ENCODE measurements at places on chromosomes 4 and X.

DNA sequence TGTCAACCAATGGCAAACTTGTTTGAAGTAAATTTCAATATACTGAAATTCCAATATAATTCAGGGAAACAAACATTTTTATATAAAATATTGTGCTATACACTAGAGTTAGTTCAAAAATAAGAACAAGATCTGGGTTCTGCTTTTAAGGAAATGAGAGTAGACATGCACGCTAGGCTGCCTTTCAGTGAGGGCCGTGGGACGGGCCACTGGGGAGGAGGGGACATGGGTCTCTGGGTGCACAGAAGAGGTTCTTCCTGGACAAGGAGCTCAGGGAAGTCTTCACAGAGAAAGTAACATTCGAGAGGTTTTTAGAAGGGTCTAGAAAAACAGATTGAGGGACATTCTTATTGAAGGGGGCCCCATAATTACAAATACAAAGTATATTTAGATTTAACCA, 64.4 kb downstream of the SHROOM3 start:
- DNase-seq, result no peak

DNA sequence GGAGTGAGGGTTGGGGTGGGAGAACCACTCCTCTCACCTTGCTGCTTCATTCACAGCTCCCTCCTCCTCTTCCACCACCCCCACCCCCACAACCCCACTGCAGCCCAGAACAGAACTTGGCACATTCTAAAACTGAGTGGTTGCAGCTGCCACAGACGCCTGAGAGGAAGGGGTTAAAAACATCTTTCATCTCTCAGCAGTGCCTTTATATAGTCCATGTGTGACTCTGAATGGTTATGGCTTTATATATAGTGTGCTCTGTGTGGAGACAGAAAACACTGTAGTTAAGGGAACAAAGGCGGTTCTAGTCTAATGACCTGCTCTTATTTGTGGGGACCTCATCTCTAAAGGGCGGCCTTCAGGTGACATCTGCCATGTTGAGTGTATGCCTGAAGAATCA, 144.8 kb downstream of the BCOR start:
- peak; percentile 7 for DNase-seq

DNA sequence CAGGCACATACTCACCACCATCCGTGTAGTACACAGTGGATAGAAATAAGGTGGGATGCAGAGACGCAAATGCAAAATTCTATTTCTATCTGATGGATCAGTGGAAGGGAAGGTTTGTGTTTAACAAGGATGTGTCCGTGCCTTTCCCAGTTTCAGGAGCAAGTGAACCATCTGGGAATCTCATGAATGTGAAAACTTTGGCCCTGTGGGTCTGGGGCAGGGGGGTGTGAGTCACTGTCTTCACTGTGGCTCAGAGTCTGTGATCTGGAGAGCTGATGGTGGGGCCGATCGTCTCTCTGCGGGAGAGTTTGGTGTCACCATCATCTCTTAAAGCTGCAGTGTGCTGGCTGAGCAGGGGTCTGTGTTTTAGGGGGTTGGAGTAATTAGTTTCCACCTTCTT, 179.3 kb upstream of the STS start:
- no peak for DNase-seq

DNA sequence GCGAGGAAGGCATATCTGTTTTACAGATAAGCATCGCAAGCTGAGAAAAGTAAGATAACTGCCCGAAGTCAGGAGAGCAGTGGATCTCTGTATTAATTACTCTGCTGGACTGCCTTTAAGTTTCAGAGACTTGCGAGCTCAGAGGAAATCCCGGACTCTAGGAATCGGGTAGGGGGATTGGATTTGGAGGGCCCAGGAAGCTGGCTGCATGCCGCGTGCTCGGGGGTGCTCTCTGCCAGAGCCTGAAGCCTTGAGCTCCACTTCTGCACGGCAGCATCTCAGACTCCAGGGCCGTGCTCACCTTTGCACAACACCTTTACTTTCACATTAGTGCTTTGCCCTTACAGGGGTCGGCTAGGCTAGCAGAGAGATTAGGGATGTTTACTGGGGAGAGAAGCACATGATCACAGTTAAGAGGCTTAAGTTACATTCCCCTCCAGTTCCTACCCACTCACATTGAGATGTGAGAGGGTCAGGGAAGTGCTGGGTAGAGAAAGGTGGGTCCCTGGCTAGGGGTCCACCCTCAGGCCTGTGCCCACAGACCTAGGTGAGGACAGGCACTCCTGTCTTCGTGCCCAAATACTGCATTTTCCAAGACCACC, 57.0 kb downstream of the TRIML1 start:
- no peak for DNase-seq

DNA sequence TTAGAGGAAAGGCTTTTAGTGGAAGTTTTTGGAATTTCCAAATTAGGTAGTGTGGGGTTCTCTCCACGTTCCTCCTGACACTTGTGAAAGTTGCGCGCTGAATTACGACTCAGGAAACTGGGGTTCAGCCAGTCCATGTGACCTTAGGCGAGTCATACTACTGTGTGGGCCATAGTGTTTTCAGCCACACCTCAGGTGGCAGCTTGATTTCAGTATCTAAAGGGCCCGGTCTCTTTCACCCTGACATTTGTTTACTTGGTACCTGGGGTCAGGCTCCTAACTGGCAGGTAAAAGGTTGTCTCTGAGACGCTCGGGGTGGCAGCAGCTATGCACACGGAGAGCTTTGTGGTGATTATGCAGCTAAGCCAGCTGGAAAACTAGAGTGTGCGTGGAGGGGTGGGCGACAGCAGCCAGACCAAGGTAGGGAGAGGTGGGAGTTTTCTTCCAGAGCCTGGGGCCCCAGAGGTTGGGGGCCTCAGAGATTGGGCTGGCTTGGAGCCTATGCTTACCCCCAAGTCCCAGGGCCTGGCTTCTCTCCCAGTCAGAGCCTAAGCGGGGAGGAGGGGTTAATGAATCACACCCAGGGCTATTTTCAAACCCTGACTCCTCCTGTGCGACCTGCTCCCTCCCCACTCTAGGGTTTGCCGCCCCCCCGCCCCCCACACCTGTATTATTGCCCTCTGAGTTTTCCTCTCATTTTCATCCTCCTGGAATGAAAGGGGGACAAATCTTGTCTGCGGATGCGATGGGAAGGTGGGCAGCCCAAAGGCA, 47.2 kb downstream of the STARD8 start:
- no peak for DNase-seq

DNA sequence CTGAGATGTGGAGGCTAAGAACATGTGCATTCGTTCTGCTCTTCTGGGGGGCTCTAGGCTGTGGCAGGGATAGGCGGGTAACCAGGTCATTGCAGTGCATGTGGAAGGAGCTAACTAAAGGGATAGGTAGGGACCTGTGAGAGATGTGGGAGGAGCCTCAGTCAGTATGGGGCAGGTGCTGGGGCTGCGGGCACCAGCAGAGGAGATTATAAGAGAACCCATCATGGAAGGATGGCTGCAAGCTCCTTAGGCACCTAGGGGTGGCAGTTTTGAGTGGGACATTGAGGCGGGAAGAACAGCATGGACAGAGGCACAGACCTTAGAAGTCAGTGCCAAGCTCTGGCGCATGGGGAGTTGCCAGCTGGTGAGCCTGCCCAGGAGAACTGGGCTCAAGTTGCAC, 7.2 kb downstream of the CLDN22 start:
- no peak for DNase-seq

GRCh38 chr4:130955520-130955919, 1859.6 kb downstream of the C4orf33 start:
- no peak for DNase-seq

DNA sequence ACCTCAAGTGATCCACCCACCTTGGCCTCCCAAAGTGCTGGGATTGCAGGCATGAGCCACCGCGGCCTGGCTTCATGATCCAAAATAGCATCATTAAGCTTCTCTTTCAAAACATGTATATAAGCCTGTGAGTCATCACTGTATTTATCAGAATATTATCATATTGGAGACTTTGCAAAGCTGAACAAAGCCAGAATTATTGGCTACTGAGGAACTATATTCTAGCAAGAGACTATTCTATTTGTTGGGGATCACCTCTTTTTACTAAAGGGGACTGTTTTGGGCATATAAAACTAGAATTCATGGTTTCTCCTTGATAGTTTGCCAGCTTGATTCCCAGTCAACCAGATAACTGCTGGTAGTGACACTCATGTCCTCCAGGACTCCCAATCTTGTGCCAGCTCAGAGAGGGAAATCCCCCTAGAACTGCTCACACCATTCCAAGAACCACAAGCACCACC, 40.1 kb downstream of the TET2 start:
- no peak for DNase-seq

GRCh38 chr4:176467001-176467400, 147.2 kb downstream of the SPCS3 start:
- DNase-seq, result no peak

- no peak for DNase-seq
Measured at GRCh38 chrX:55033429-55033828, 2.7 kb upstream of the ALAS2 start.

DNA sequence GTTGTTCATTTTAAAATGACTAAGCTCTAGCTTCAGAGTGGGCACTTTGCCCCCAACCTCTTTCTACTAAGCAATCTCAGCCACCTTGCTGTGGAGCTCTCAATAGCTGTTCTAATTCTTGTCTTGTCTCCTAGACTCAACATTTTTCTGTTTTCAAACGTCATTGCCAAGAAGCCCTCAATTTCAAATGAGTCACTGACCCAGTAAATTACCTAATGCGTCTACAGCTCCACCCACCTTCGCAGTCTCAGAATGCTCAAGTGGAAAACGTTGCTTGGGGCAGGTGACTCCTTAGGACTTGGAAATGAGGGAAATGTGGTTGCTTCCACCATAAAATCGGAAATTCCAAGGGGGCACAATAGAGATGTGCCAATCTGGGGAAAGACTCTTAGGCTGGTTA, 59.0 kb downstream of the ING2 start:
- no peak for DNase-seq

DNA sequence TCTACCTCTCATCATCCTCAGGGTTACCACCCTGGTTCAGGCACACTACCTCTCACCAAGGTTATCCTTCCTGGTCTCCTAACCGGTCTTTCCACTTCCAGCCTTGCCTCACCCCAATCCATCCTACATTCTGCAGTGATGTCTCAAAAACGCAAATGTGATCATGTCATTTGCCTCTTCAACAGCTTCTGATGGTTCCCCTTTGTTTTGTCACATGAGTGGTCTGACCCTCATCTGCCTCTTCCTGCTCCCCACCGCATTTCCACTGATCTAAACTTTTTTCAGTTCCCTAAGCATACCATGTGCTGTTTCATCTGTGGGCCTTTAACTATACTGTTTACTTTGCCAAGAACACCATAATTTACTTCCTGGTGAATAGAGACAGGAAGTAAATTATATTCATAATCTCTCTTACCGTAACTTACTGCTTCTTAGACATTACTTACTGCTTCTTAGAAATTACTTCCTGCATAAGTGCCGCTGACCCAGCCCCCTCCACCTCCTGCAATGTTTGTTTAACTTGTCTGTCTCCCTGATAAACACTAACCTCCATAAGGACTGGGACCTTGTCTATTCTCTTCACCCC, 27.1 kb upstream of the NSUN7 start:
- no peak for DNase-seq

DNA sequence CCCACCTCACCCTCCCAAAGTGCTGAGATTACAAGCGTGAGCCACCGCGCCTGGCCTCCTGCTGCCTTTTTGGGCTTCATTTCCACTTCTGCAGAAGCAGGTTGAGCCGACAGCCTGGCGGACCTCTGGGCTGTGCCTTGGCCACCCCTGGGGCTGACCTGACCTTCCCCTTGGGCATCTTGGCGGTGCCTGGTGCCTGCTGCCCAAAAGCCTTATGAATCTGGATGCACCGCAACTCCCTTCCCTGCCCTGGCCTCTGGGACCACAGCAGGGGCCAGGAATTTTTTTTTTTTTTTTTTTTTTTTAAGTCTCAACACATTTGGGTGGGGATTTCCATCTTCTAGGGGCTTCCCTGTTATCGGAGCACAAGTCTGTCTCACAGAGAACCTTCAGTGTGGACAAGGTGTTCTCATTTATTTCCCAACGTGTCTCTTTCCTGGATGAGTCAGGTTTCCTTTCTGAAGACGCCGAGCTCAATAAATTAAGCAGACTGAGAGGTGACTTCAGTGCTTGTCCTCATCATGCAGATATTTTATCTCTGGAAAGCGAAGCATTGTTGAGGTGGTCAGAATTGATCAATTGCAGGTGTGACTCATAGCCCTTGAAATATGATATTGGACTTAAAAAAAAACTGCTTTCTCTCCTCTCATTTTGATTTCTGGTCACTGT, 79.7 kb downstream of the SHROOM2 start:
- no peak for DNase-seq

DNA sequence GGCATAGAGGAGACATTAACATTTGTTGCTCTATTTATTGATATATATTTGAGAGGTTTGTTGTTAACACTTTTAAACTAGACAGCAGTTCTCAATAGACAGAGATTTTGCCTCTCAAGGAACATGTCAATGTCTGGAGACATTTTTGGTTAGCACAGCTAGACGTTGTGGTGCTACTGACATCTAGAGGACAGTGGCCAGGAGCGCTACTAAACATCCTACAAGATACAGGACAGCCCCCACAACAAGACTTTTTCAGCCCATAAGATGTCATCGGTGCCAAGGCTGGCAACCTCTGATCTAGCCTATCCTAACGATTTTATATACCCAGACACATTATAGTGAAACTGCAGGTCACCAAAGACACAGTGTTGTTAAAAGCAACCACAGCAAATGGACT, 18.4 kb upstream of the CTSO start:
- DNase-seq, result no peak

DNA sequence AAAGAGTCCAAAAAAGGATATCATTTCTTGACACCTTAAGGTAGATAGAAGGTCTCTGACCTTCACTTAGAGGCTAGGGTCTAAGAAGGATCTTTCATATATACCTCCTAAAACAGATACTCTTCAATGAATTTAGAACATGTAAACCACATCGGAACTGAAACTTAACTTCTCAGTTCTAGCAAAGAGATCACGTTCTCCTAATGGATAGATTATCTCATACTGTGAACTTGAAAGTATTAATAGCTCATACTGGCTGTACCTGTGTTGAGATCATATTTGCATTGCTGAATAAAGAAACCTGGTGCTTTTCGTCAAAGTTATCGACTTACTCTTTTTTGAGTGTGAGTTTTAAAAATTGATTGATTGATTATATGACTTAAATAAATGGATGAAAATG, 353.8 kb downstream of the EPHA5 start:
- DNase-seq, result no peak

DNA sequence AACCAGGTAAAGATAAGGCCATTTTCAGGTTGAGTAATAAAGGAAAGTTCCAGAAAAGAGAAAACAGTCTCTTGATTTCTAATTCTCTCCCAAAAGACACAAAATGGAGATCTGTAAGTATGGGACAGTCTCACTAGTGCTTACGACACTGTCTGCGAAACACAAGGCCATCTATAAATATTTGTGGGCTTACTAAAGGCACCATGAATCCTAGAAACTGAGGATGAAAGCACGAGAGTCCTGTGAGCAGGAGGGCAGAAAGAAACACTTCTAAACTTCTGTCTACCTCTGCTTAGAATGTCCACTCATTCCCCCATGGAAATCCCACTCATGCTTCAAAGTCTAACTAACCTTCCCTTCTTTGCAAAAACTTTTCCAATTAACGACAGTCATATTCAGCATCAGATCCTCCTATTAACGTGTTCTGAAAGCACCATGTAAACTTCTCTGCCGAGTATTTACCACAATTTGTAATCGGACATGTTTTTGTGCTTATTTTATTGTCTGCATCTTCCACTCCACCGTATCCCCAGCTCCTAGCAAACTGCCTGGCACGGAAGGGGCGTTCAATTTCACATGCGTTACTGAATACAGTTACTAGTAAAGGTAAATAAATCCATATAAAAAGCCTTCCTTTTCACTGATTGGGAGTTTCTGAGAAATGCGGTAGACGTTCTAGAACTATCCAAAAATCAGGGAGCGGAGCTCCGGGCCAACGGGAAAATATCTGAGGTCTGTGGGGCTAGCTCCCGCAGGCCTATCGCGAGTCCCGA, 665 bp downstream of the PSMD10 start:
- DNase-seq, result no peak

Data from NCI-H774 (cell line).